ENCODE measurements at places on chromosomes 7 and 10.

DNA sequence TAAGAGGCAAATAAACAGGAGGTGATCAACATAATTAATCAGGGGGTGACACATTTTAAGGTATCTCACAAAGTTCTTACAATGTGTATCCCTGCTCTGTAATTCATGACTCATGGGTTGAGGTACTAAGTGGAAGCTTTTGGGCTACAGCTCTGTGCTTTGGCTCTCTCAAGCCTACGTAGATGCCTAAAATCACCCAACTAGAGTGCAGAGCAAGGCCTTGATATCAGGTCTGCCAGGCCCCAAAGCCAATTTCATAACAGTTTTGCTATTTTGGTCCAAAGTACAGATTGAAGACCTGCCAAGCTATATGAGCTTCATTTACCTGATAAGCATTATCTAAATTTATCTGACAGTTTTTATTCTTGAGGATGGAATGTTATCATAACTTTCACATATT is 175.3 kb upstream of the BET1 start:
- no peak for DNase-seq

- DNase-seq: no peak
Measured at GRCh38 chr10:69853064-69853463, 51.4 kb downstream of the COL13A1 start.

DNA sequence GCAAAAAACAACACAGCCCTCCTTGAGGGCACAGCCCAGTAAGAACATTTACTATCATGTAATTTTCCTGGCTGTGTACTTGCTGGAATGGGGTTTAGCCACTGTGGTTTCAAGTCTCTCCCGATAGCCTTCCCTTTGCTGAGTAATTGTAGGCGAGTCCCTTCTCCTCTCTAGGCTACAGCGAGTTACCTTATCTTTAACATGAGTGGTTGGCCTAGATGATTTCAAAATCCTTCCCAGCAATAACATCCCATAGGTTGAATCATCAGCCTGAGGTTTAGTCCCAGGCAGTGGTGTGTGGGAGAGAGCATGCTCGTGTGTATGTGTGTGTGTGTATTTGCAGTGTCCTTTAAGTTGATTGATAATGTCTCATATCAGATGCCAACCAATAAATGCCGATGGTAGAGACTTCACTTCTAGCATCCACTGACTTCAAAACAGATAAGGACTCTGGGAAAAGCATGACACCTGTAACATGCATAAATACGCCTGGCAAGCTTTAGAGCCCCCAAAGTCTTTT is 142.9 kb upstream of the ZMIZ1 start:
- no peak for DNase-seq

GRCh38 chr10:50536617-50537240 is 87.0 kb downstream of the SGMS1 start:
- DNase-seq: no peak

GRCh38 chr7:36775061-36775620 is 50.8 kb upstream of the AOAH start:
- DNase-seq: no peak

- DNase-seq: no peak
Measured at GRCh38 chr7:131829947-131830558, 273.6 kb upstream of the PODXL start.

- no peak for DNase-seq
Measured at GRCh38 chr7:16724344-16724743, 29.2 kb upstream of the TSPAN13 start.

DNA sequence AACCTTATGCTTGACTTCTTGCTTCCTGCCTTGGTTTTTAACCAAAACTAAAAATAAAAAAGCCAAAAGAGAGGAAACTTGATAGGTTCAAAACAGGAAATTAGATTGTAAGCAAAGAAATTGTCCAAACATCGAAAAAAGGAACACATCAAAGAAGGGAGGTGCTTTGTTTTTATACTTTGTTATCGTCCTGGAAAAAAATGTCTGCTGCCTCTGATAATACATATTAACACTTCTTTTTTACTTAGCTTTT is 286.6 kb upstream of the C7orf33 start:
- DNase-seq: no peak

DNA sequence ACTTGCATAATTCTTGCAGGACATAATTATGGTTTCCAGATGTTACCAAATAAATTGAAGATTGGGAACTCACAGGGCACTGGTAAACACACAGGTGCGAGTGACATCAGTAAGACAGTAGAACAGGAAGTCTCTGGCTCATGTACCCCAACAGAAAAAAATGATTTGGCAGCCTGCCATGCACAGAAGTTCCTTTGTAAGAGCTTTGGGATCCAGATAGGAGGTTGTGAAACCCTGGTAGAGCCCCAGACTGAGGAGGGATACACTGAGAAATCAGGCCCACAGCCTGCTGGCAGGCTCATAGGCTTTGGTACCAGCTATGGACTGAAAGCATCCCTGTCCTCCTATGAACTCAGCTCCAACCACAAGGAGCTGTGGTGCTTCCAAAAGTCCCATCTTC is 118.0 kb downstream of the COBL start:
- no peak for DNase-seq

- no peak for DNase-seq
Measured at GRCh38 chr7:150374026-150374425, 5.1 kb upstream of the ZNF775 start.

DNA sequence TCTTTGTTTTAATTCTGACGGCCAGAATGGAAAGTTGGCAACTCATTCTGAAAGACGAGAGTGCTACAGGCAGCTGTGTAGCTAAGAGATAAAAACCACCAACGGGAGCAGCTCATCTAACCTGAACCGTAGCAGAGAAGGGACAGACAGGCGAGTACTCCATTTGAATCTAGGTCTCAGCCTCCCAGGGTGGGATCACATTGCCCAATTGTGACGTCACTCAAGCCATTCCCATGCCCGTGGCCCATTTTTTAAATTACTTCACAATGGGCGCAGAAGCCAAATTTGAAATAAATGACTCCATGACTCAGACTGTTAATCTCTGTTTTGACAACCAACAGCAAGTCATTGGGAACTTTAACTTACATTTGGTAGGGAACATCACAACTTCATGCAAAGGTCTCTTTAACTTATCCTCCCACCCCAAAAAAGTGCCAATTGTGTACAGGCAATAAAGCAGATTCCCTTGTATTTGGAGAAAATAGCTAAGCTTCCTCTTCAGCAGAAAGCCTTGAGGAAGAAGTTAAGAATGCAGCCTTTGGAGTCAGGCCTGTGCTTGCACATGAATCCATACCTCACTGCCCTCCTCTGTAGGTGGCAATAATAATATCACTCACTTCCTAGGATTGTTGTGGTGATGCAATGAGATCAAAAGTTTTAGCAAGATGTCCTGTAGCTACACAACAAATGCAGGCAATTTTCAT is 93.2 kb upstream of the KIF5B start:
- no peak for DNase-seq

- DNase-seq: no peak
Measured at GRCh38 chr10:103991393-103992128, 24.6 kb downstream of the SLK start.

DNA sequence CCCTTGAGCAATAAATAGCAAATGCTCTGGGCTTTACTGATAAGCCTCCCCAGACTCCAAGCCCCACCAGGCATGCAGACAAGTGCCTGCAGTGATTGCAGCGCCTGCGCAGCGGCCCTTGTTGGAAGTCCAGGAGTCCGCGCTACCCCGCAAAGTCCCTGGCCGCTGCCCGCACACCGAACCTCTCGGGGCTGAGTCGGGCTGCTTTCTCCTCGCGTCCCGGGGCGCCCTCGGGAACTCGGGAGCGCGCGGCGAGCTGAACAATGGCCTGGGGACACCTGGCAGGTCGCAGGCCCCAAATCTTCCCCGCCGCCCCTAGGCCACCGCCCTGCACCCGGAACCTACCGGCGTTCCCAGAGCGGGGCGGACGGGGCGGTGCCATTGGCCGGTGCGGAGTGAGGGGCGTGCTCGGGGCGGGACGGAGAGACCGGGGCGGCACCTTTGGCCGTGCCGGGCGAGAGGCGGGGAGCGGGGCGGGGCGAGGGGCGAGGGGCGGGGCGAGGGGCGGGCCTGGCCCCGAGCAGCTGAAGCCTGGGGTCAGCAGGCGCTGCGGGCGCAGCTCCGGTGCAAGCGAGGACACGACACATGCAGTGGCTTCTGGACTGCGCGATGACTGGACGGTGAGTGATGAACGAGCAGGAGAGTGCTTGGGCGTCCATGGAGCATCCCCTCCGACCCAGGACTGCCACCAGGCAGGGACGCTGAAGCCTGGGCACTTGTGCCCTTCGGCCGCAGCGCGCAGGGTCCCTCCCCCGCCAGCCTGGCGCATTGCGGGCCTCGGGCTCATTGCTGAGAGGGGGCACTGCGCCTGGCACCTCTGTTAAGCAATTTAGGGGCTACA is at the start of gene RASSF4:
Gene RASSF4 (plus strand): TSS at position 556 of the 841 bp plus-strand sequence. CDS start 10,401 bp downstream, outside the sequence.
- peak; percentile 85 for DNase-seq
